Type B pancreatic cell (in vitro differentiated cells): ENCODE measurements at places on chromosomes 4 and X.
A peak's percentile ranks its signal among the peaks of the same experiment; 100 is the strongest.

DNA sequence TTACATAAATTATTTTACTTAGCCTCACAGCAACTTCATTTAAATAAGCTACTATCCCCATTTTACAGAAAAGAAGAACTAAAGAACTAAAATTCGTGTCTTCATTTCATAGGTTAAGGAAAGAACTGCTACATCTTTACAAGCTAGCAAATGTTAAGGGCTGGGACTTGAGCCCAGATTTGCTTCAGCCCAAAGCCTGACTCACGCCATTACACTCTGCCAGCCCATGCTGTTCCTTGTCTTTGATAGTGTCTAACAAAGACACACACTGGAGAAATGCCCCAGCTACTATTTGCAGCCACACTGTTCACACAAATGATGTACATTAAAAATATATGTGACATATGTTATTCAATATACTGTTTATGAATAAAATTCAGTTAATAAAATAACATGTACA is 29.0 kb upstream of the ERVMER34-1 start:
- DNase-seq: no peak

DNA sequence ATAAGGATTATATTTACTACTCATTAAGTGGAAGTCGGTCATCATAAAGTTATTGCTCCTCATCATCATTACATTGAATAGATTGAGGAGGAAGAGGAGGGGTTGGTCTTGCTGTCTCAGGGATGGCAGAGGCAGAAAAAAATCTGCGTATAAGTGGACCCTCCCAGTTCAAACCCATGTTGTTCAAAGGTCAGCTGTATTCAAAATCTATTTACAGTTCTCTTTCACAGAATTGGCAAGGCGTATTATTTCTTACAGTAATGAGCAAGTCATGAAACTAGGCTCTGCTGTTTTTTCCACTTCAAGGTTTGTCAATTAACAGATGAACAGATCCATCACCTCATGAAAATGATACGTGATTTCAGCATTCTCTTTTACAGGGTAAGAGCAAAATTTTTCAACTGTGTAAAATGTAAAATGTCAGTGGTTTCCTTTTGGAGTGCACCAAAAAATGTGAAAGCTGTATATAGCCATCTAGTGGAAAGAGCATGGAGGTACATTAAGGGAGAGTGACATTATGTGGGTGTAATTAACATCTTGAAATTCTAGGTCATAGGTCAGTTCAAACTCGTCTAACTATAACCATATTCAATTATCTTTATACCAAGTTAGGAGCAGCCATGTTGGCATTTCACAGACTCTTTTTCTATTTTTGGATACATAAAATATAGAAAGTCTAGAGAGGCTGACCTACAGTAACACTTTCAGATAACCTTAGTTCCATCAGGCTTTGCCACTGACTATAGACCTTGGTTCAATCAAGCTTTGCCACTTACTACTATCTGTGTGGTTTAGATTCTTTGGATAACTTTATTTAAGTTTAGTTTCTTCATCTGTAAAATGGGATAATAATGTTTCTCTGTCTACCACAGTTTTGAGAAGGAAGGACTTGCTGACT is 30.1 kb downstream of the NEIL3 start:
- no peak for DNase-seq

GRCh38 chr4:116501954-116502353 is 583.4 kb downstream of the TRAM1L1 start:
- no peak for DNase-seq

DNA sequence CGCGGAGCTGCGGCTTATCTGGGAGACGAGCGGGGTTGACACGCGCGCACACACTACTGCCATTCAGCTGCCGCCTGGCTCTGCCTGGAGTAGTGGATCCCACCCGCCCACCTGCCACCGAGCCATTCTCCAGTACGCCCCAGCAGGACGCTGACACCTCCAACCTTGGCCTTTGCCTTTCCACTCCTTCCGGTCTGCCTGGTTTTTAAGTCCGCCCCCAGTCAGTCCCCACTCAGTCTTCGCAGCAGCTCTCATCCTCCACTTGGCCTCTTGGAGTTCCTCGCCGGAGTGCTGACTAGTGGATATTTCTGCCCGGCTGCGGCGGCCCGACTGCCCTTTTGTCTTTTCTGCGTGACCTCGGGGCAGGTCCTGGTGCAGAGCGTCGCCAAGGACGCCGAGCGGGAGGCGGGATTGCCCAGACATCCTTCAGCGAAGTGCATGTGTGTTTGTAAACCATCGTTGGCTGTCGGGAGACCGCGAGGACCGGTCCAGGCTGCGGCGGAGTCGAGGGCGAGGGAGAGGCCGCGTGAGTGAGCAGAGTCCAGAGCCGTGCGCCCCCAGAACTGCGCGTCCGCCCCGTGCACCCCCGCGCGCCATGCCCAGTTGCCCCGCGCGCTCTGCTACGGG is 1.1 kb downstream of the SLIT2 start:
- peak; percentile 72 for DNase-seq

- no peak for DNase-seq
Observed at GRCh38 chrX:72031634-72032033, 100.1 kb downstream of the RTL5 start.

DNA sequence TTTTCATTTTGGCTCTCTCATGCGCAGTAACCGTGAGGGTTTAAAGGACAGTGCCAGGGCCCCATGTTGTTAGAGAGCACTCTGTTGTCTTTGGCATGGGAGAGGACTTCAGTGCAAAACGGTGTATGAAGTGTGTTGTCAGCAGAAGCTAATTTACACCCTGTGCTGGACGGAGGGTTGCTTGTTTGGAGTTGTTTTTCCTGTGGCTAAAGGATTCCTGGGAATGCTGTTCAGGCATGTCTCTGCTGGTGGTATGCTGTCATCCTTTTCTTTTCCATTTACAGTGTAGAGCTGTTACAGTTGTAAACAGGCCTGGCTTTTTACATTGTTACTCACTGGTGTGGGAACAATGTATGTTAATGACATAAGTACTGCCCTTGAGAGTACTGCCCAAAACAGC is 206.3 kb downstream of the CBR4 start:
- DNase-seq: no peak

- no peak for DNase-seq
Observed at GRCh38 chrX:131830400-131831184, 192.5 kb upstream of the STK26 start.

DNA sequence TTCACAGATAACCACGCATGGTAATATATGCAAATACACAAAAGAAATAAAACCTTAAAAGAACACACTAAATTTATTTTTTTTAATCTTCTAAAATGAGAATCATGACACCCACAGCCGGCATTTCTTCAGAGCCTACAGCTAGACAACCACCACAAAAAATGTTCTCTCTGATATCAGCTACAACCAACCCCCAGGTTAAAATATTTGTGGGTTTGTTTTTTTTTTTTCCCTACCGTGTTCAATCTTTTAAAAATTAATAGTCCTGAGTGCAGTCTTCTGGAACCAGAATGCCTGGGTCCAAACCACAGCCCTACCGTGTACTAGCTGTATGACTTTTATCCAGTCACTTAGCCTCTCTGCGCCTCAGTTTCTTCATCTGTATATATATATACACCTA is 36.0 kb downstream of the MAML3 start:
- no peak for DNase-seq

DNA sequence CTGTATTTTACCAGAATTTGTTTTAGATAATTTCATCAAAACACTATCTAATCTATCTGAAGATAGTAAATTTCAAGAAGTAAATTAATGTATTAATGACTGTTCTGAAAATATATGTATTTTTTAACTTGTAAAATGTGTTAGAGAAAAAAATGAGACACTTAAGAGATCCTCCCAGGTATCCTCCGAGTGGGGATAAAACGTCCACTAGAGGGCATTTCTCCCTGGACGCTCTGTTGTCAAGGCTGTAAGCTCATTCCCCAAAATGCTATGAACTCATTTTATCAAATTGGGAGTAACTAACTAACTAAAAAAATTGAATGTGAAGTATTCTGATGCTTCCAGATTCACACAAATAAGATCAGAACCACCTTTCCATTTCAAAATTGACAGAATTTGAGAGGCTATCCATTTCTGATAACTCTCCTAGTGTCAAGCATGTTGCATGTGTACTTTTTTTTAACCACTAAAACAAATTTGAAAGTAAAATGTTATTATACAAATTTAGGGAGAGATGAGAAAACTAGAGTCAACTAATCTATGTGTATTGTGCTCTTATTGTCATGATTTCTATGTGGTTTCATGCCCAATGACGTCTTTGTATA is 337.3 kb upstream of the HS3ST1 start:
- no peak for DNase-seq

- DNase-seq: no peak
Observed at GRCh38 chr4:83387012-83387411, 52.4 kb upstream of the HPSE start.

GRCh38 chrX:12702509-12703091 is 88.6 kb upstream of the PRPS2 start:
- DNase-seq: no peak

- no peak for DNase-seq
Observed at GRCh38 chr4:129328162-129328561, 232.2 kb downstream of the C4orf33 start.

GRCh38 chr4:105650190-105650589 is 58.3 kb downstream of the INTS12 start:
- DNase-seq: no peak

DNA sequence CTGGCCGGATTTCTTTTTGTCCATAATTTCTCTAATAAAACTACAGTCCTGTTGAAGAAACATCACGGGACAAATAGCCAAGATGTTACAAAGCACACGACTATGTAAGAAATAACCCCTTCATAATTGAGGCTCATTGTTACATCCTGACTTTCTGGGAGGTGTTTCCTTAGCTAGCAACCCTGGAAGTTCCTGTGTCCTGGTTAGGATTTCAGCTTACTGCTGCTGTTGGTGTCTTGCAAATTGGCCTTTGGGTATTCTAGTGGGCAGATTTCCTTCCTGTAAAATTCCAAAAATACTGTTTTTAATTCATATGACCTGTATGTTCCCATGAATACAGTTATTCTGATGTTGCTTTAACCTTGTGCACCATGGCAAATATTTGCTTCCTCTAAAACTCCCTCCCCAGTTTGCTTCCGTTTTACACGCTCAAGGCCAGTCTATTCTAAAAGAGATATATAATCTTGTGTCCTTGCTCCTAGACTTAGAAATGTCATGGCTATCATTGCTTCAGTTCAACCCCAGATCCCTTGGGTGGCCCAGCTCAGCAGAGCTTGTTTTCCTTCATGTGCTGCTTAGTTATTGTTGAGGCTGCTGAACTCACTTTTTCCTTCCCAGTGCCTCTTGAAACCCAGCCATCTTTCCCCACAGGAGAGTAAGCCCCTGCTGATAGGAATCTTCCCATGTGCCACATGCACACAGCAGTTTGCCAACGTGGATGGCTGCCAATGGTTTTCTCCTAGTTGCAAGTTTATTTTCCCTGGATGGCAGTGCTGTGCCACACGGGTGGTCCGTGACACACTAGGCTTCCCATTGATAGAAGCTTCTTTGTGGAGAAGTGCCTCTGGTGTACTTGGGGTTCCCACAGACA is 75.8 kb downstream of the TSPAN7 start:
- no peak for DNase-seq

DNA sequence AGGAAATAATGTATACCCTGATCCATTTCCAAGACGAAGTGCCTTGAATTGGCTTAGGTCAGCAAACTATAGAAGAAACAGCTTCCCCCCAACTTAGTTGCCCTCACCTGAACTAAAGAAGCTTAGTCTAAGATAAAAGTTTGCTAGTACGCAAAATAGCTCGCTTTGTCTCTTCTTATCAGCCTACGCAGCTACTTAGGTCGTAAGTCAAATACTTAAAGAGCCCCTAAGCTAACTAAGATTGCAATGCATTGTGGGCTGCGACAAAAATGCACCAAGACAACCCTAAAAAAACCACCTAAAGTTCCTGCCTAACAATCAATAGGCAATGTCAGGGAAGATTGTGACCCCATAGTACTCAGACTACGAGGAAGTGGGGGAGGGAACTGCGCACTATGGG is 12.8 kb downstream of the CLNK start:
- no peak for DNase-seq

DNA sequence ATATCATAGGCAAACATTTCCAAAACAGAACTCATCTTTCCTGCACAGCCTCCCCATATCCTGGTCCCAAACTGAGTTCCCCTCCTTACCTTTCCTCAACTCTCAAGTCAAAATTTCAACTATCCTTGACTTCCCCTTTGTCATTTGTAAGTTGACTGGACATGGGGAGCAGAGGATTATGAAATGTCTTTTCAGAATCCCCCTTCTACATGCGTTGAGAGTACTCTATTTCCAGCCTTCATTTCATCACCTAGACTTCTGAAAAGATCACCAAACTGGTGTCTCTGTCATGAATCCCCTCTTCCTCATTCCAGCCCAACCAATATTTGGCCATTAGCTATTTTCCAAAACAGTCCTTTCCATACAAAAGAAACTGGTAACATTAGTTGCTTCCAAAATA is 95.2 kb downstream of the SYNPO2 start:
- no peak for DNase-seq

GRCh38 chr4:121554382-121554781 is 142.4 kb downstream of the ANXA5 start:
- no peak for DNase-seq

DNA sequence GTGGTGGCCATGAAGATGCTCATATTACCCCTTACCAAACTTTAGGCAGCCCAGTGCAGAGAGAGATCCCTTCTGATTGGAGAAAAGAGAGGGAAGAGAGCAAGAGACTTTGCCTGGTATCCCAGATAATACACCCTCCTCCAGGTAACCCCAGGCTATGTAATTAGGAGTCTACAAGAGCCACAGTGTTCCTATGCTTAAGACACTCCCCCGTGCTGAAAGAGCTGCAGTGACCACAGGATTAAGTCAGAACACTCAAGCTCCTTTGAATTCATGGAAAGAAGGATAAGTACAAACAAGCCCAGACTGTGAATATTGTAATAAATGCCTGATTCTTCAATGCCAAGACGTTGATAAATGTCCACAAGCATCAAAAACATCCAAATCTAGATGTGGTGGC is 41.4 kb downstream of the PABPC4L start:
- no peak for DNase-seq

DNA sequence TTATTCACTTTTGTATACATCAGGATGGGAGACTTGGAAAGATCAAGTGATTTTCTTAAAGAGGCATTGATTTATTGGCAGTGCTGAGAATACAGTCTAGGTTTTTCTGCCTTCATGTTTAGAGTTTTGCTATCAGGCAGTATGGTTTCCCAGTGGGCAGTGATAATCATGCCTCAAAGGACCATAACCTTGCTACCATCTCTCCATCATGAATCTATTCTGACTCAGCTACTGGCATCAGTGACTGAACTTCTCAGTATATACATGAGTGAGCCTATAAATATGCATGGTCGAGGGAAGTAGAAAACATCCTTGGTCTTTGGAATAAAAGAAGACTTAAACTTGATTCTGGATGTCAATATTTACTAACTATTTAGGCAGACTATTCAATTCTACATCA is 562.0 kb upstream of the AADAT start:
- DNase-seq: no peak

DNA sequence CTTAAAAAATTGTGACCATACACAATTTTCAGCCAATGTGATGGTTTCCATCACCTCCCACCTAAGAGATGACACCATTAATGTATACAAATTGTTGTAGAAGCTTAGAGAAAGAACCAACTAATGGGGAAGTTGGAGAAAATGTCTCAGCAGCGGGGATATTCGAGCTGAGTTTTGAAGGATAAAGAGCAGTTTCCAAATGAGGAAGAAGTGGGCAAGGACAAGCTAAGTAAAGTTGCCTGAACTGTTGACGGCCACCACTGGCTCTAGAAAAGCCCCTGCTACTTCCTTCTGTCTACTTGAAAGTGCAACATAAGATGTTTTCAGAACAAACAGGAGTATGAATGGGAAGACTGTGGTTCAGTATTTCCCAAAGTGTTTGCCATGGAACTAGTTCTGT is 92.0 kb downstream of the CHRNA9 start:
- DNase-seq: no peak
